ENCODE measurements at places on chromosomes 11 and 22. TPM values are rescaled to one million over a fixed set of nuclear protein-coding genes. Genes with fewer than 3 reads are reported as not detected.
A peak's percentile ranks its signal among the peaks of the same experiment; 100 is the strongest.

Gene OR5B2
- not detected for total RNA-seq

- no peak for DNase-seq
- peaks cover 6% of the 10 kb centered on the region for H3K36me3 ChIP-seq
- H3K27ac ChIP-seq: no peak overlapping the region
- H3K4me1 ChIP-seq: no peaks in the 10 kb centered on the region
These were observed 1.5 kb downstream of the RAB30 start for GRCh38 chr11:83070044-83070701.

DNA sequence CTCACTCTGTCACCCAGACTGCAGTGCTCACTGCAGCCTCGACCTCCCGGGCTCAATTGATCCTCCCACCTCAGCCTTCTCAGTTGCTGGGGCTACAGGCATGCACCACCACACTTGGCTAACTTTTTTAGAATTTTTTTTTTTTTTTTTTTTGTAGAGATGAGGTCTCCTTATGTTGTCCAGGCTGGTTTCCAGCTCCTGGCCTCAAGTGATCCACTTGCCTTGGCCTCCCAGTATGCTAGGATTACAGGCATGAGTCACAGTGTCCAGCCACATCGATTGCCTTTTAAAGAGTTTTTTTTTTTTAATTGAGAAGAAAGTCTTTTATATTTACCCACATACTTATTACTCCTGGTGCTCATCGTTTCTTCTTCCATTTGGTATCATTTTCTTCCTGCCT lies 30.0 kb downstream of the PARVG start:
- H3K4me1 ChIP-seq: no peaks in the 10 kb centered on the region
- H3K36me3 ChIP-seq: no peaks in the 10 kb centered on the region
- no peak for DNase-seq
- no peak overlapping the region for H3K27ac ChIP-seq
- H3K4me3 ChIP-seq: no peak overlapping the region

GRCh38 chr11:76313271-76313670 lies 67.7 kb downstream of the THAP12 start:
- H3K4me3 ChIP-seq: no peak overlapping the region
- H3K27me3 ChIP-seq: no peaks in the 10 kb centered on the region
- no peak for DNase-seq
- no peaks in the 10 kb centered on the region for H3K36me3 ChIP-seq

- DNase-seq: no peak
- peak overlapping the region; percentile 40 for H3K4me3 ChIP-seq
- peaks cover 8% of the 10 kb centered on the region for H3K4me1 ChIP-seq
- H3K27me3 ChIP-seq: no peaks in the 10 kb centered on the region
- no peaks in the 10 kb centered on the region for H3K36me3 ChIP-seq
These were observed 1.2 kb upstream of the MICALL1 start for GRCh38 chr22:37904572-37905533.

DNA sequence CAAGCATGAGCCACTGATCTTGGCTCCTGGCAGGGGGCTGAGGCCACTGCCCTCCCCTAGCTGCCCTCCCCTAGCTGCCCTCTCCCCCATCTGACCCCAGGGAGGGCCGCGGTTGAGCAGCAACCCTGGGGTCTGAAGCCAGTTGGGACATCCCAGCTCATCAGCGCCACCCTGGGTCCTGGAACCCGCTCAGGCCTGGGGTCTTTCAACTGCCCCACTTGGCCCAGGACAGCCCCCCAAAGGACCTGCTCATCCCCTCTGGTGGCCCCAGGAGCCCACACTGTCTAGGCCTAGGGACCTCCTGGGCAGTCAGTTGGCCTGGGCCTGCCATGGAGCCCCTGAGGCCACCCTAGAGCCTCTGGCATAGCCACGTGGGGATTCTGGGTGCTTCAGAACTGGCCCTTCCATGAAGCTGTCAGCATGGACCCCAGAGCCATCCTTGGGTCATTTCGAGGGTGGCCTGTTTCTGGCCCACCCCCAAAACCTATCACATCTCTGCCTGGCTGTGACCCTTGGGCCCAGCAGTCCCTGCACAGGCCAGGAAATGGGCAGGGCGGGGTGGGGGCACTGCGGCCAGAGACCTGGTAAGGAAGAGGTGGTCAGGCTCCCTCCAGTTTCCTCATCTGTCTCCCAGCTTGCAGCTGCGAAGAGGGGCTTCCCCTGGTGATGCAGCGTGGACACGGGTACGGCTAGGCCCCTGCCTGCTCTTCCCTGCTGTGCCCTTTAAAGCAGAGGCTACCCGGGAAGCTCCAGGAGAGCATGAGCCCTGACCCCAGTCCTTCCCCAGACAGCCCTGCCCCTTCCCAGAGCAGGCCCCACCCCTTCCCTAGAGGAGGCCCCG lies 37.9 kb downstream of the MUC2 start:
- no peaks in the 10 kb centered on the region for H3K4me1 ChIP-seq
- H3K27me3 ChIP-seq: no peaks in the 10 kb centered on the region
- H3K27ac ChIP-seq: no peak overlapping the region

DNA sequence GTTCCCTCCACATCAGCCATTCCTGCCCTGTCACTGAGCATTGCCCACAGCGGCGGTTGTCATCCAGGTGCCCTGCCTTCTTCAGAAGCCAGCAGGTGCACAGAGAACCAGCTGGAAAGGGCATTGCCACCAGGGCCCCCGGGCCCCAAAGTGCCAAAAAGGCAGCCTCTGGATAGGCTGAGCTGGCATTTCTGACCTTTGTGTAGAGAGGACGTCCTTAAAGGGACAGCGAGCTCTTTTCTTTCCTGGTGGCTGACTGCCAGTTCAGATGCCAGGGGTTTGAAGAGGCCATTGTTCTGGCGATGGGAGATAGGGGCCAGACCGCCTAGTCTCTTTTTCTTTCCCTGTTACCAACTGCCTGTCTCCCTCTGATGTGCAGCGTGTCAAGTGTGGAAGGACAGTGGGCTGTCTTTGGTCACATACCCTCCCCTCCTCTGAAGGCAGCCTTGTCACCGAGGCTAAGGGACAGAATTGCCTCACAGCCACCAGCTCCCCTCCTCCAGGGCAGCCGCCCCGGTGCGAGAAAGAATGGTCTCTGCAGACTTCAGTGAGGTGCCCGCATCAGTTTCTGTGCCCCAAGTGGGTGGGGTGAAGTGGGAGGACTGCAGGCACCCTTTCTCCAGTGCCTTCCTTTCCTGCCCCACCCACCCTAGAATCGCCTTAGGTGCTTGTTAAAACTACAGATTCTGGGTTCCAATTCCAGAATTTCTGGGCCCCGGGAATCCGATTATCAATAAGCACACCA lies 109.6 kb downstream of the SCN3B start:
- no peak overlapping the region for H3K4me3 ChIP-seq
- no peak overlapping the region for H3K27ac ChIP-seq
- no peaks in the 10 kb centered on the region for H3K36me3 ChIP-seq
- H3K4me1 ChIP-seq: peaks cover 6% of the 10 kb centered on the region
- DNase-seq: no peak
- H3K27me3 ChIP-seq: no peaks in the 10 kb centered on the region

DNA sequence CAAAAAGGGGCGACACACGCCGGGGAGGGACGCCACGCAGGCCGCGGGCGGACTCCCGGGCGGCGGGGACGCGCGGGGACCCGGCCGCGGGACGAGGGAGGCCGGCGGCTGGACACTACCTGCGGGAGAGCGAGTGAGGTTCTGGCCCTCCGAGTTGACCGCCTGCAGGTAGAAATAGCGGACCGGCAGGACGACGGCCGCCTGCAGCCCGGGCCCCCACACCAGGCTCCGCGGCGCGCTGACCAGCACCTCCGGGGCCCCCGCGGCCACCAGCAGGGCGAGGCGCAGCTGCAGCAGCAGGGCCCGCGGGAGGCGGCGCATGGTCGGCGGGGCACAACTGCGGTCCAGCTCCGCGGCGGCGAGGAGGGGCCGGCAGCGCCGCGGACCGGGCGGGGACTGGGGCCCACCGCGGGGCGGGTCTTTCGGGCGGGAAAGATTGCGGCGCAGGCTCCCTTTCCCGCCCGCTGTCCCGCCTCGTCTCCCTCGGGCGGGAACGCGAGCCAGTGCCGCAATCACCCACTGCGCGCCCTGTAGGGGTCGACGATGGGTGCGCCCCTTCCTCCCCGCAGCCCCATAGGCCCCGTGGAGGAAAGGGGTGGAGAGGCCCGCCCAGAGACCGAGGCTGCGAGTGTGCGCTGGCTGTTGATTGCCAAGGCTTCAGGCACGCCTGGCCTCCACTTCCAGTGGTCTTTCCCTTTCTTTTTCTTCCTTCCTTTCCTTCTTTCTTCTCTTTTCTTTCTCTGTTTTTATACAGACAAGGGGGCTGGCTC lies at the start of gene POGLUT3:
Gene POGLUT3 (minus strand): TSS at position 339 of the 770 bp plus-strand sequence. CDS start 18 bp downstream, at position 321.
- H3K27me3 ChIP-seq: no peaks in the 10 kb centered on the region
- peak within 1 kb of the TSS; percentile 44 for H3K4me3 ChIP-seq
- peak; percentile 78 for DNase-seq
- H3K4me1 ChIP-seq: peaks cover 7% of the 10 kb centered on the region

- no peak for DNase-seq
- H3K27me3 ChIP-seq: no peaks in the 10 kb centered on the region
- peaks cover 34% of the 10 kb centered on the region for H3K4me1 ChIP-seq
- H3K4me3 ChIP-seq: no peak overlapping the region
- peaks cover 3% of the 10 kb centered on the region for H3K36me3 ChIP-seq
These were observed 5.1 kb downstream of the PGGHG start for GRCh38 chr11:293852-294661.

GRCh38 chr11:131759140-131759539 lies 388.7 kb downstream of the NTM start:
- H3K27me3 ChIP-seq: no peaks in the 10 kb centered on the region
- DNase-seq: no peak
- H3K36me3 ChIP-seq: no peaks in the 10 kb centered on the region

GRCh38 chr11:58494101-58494500 lies 13.8 kb downstream of the OR5B21 start:
- no peak overlapping the region for H3K4me3 ChIP-seq
- DNase-seq: no peak
- H3K4me1 ChIP-seq: no peaks in the 10 kb centered on the region
- H3K27me3 ChIP-seq: no peaks in the 10 kb centered on the region
- no peaks in the 10 kb centered on the region for H3K36me3 ChIP-seq

GRCh38 chr22:50072714-50073538 lies 12.3 kb downstream of the MLC1 start:
- H3K4me1 ChIP-seq: no peaks in the 10 kb centered on the region
- H3K27me3 ChIP-seq: no peaks in the 10 kb centered on the region
- no peak overlapping the region for H3K27ac ChIP-seq
- DNase-seq: no peak

Data from H1 (cell line).